Fibroblast of villous mesenchyme (primary cell): ENCODE measurements at places on chromosomes 12 and 14. TPM values are rescaled to one million over a fixed set of nuclear protein-coding genes. Genes with fewer than 3 reads are reported as not detected.

GRCh38 chr12:101927999-101928398 is 50.6 kb downstream of the DRAM1 start:
- DNase-seq, result no peak

GRCh38 chr14:100754020-100754419 is 27.3 kb downstream of the DLK1 start:
- no peak for DNase-seq

DNA sequence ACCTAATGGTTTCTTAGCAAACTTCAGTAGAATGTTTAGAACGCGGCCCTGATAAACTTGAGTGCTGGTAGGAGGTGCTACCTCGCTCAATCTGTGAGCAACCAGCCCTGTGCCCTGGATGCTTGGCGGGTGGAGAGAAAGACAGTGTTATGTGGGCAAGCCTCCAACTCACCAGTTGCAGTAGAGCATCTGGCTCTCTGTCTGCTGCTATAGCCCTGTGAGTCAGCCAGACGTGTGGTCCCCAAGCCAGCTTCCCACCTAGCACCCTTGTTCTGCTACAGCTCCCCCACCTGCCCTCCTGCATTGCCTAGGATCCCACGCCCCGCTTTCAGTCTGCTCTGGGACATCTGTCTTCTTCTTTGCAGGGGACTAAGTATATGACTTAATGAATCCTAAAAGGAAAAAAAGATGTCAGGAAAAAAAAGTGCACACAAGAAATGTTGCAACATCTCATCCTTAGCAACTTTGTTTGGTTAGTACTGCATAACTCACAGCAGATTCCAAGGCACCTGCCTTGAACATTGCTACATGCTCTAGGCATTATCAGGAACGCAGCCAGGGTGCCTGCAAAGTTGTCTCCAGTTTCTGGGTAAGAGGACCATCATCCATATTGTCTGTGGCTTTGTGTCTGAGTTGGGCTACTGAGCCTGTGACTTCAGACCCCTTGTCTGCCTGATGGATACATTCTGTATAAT is 13.6 kb downstream of the SNRNP35 start:
- peak; percentile 80 for DNase-seq

LRP6 gene
- 50.1 and 50.3 TPM in 2 replicates for total RNA-seq
